ENCODE measurements at places on chromosomes 6 and 20. TPM values are rescaled to one million over a fixed set of nuclear protein-coding genes. Genes with fewer than 3 reads are reported as not detected.
A peak's percentile ranks its signal among the peaks of the same experiment; 100 is the strongest.

DNA sequence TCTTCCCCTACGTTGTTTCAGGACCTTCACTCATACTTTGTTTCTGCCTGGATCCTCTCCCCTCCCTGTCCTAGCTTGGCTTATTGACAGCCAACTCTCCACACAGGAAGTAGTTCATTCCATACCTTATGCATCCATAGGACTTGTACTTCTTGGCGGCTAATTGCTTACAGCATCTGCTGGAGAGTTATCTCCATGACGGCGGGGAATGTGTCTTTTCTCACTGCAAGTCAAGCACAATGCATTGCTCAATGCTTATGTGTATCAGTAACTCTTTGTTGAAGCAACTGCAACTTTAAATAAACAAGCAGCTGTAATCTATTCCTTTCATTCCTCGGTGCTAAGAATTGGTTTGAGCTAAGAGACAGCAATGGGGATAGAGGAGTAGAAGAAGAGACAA lies 551.3 kb upstream of the EPHA7 start:
- DNase-seq, result no peak

DNA sequence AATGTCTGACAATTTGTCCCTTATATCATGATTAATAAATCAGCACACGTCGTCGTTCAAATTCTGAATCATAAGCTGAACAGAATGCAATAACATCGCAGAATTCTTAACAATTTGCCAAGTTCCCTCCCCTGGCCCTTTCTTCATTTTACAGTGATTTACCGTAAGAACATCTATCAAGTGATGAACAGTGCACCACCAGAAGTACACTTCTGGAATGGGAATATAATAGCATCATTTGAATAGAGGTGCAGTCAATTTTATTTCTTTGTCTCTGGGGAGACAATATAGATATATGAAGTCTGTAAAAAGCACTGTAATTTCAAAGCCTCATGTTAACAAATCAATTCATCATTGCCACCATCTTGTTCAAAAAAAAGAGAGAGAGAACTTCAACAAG lies 145.1 kb upstream of the SMLR1 start:
- DNase-seq, result no peak

DNA sequence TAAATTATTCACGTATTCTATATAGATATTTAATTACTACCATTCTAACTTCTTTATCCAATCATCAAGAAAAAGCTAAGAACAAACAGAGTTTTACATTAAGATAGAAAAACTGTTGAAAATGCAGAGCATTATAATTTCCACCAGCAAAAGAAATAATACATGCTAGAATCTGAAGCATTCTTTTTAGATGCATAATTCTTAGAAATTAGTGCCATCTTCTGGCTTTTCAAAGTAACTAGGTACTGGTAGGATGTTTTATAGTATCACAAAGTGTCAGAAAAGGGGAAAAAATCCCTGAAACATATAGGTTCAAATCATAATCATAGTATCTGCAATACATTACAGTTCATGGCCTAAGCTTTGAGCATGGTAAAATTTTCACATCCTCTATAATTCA lies 178.9 kb downstream of the PHF3 start:
- DNase-seq, result no peak

DNA sequence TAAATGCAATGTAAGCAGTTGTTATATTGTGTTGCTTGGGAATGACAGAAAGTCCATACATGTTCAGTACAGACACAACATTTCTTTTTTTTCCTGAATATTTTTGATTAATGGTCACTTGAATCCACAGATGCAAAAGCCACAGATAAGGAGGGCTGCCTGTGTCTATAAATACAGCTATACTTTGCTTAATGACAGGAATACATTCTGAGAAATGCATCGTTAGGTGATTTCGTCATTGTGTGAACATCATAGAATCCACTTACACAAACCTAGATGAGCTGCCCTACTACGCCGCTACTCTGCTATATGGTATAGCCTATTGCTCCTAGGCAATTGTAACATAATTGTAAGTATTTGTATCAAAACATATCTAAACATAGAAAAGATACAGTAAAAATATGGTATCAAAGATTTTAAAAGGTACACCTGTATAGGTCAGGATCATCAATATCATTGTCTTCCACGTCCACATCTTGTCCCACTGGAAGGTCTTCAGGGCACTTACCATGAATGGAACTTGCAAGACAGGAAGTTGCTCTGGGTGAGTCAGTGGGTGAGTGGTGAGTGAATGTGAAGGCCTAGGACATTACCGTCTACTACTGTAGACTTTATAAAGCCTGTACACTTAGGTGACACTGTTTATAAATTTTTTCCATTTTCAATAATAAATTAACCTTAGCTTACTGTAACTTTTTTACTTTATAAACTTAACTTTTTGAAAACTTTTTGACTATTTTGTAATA lies 27.9 kb upstream of the POPDC3 start:
- no peak for DNase-seq

DNA sequence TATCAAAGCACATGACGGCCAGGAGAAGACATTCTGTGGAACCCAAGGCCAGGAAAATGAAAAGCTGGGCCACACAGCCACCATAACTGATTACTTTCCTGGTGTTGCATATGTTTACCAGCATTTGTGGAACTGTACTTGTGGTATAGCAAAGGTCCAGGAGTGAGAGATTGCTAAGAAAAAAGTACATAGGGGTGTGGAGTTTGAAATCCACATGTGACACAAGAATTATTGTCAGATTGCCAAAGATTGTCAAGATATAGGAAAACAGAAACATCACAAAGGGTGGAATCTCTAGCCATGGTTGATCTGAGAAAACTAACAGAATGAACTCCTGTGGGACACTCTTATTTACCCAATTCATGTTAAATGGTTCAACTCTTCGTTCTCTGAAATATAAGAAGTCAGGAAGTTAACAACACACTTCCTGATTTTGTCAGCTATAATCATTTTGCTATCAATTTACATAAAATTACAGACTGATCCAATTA lies at the start of gene OR2B2:
Gene OR2B2, minus strand, starts transcription at position 441 of the 491 bp plus-strand sequence. Its CDS starts 77 bp downstream, at position 364.
- no peak for DNase-seq

DNA sequence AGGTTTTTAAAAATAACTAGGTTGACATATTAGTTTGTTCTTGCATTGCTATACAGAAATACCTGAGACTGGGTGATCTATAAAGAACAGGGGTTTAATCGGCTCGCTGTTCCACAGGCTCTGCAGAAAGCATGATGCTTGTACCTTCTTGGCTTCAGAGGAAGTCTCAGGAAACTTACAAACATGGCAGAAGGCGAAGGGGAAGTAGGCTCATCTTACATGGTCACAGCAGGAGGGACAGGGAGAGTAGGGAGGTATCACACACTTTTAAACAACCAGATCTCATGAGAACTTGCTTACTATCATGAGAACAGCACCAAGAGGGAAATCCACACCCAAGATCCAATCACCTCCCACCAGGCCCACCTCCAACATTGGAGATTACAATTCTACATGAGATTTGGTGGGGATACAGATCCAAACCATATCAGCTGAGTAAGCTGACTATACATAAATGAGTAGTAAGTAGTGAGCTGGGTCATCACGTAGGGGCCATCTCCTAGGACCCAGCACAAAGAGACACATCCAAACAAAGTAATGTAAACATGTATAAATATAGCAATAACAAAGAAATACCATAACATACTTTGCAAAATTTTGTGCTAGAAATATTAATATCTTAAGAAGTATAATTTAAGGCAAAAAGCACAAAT lies 31.4 kb upstream of the SIRPG start:
- no peak for DNase-seq

DNA sequence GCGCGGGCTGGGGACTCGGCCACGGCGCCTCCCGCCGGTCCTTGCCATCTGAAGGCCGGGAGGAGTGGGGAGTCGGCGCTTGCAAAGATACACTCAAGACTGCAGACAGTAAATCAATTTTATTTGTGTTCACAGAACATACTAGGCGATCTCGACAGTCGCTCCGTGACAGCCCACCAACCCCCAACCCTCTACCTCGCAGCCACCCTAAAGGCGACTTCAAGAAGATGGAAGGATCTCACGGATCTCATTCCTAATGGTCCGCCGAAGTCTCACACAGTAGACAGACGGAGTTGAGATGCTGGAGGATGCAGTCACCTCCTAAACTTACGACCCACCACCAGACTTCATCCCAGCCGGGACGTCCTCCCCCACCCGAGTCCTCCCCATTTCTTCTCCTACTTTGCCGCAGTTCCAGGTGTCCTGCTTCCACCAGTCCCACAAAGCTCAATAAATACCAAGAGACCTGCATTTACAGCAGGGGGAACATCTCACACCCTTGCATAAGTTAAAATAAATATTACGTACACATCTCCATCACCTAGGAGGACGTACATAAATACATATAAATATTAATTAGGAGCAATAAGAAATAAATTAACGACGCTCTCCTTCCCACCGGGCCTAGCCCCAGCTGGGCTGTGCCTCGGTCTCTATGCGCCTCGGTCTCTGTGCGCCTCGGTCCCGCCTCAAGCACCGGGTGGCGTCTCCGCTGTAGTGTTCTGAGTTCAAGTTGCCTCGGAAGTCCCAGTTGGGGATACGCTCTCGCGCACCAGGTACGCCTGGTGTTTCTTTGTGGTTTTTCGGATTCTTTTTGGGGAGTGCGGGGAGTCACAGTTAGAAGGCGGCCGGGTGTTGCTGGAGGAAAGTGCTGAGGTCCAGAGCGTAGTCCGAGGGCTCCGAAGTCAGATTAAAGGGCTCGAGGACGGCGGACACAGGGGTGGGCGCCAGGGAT lies 889 bp upstream of the FLOT1 start:
- DNase-seq, result no peak

DNA sequence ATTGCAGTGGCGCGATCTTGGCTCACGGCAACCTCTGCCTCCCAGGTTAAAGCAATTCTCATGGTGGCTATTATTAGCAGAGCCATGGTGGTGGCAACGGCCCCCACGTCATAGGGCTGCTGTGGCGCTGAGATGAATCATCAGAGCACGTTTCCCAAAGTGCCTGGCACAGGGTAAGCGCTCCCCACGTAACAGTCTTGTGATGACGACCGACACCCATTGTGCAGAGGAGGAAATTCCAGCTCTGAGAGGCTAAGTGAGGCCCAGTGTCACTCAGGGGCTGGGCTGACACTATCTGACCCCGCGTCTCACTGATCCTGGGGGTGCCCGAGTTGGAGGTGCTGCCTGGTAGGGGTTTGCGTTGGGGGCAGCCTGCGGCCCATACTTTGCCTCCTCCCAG lies 16.2 kb downstream of the SUN5 start:
- DNase-seq, result no peak

DNA sequence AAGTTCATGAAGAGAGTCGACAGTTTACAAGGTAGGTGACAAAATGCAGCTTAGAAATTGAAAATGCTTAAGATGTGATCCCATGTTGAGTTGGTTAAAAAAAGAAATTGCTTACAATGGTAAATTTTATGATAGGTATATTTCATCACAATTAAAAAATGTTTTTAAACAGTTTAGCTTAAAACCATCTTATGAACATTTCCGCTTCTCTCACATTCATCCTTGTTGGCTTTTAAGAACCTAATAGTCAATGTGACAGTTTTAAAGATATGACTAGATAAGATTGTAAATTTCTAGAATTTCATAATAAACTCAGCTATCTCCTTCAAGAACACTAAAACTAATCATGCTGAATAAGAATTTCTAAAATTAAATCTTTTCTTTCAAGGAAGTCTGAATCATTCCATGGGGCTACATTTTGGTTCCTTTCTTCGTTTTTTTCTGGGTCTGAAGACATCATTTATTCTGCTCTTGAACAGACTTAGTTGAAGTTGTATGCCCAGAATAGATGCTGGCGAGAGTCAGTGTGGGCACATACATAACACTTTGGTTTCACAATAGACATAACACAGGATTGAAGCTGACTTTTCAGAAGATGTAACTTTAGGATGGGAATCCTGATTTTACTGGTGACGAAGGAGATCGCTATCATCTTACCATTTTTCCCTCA lies 35.9 kb upstream of the LTV1 start:
- DNase-seq, result no peak

- no peak for DNase-seq
Observed at GRCh38 chr20:52054123-52054522, 137.5 kb downstream of the ZFP64 start.

ITPA gene
- total RNA-seq, result 72.4 TPM

EDEM2 gene
- 12.3 TPM for total RNA-seq

DNA sequence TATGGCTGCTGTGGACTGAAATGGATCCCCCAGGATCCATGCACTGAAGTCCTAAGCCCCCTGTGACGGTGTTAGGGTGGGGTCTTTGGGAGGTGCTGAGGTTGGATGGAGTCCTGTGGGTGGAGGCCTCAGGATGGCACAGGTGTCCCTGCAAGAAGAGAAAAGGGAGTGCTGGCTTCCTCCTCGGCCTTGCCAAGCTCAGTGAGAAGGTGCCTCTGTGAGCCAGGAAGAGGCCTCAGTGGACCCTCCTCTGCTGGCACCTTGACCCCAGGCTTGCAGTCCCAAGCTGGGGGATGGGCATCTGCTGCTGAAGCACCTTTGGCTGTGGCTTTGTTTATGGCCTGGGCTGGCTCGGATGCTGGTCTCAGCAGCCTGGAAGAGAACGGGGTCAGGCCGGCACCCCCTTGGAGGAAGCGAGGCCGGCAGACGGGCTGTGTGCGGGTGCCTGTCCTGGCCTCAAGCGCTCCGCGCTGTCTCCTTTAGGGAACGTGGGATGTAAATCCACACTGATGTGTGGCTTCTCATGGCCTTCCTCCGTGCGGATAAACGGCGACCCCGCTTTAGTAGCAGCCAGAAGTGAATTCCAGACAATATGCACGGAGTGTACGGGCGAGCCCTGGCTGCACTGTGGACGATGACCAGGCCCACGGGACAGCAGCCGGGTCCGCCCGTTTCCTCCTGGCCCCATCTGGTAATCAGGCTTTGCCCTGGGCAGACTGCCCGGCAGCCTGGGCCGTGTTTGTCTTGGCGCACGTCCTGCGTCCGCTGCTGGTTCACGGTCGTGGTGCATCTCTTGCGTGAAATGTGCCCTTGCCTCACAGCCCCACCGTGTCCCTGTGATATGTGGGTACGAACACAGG lies 182.6 kb downstream of the ERMARD start:
- DNase-seq, result peak; percentile 87

- DNase-seq, result no peak
Observed at GRCh38 chr6:33199687-33200218, 712 bp downstream of the RXRB start.

GRCh38 chr6:19988555-19988954 lies 151.4 kb downstream of the ID4 start:
- no peak for DNase-seq

- no peak for DNase-seq
Observed at GRCh38 chr6:112833581-112834131, 486.5 kb downstream of the RFPL4B start.

FAM83C gene
- 64.9 TPM for total RNA-seq

GRCh38 chr20:41734506-41734945 lies 116.3 kb upstream of the CHD6 start:
- no peak for DNase-seq

ZNF165 gene
- 0.64 TPM for total RNA-seq

DNA sequence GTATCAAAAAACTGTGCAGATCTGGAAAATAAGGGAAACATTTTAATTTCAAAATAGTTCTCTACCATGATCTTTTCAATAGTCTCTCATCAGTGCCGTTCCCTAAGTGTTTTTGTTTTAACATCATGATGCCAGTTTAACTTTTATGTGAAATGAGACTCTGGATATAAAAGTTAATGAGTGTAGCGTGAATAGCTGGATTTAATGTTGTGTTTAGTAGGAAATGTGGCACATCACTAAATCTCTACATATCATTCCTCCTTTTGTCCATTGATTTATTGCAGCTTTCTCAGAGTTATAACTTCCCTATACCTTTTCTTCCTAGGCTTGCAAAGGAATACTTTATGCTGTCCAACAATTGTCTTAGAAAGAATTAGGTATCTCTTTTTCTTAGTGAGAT lies 81.4 kb upstream of the SCGN start:
- no peak for DNase-seq

GRCh38 chr20:41174782-41175181 lies 37.4 kb downstream of the PLCG1 start:
- DNase-seq, result no peak

- no peak for DNase-seq
Observed at GRCh38 chr6:18206591-18206990, 51.4 kb downstream of the KDM1B start.

SLC4A11 gene
- 9.9 TPM for total RNA-seq
